ENCODE measurements at places on chromosomes 16 and 17.
A peak's percentile ranks its signal among the peaks of the same experiment; 100 is the strongest.

DNA sequence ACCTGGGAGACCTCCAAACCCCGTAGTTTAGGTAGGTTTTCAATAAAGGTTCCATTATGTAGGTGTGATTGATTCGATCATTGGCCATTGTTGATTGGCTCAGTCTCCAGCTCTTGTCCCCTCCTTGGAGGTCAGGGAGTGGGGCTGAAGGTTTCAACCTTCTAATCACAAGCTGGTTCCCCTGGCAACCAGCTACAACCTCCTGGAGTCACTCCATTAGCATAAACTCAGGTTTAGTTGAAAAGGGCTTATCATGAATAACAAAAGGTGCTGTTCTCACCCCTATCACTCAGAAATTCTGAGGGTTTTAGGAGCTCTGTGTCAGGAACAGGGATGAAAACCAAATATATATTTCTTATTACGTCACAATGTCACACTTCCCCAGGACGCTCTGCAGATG is 28.5 kb downstream of the TMEM132E start:
- DNase-seq: no peak

DNA sequence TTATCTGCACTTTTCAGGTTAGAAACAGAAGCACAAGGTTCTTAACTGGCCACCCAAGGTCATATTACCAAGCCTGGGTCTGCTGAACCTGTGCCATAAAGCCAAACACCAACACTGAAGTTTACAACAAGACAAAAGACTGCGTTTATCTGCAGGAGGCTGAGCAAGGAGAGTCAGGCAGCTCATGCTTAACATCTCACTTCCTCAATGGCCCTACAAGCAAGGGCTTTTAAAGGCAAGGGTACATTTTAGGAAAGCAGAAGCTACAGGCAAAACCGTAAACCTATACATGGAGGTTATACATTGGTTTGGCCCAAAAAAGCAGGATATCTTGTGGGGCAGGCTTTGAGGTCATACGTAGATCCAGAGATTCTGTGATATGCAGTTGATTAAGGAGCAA is 91.2 kb downstream of the GNAO1 start:
- DNase-seq: no peak

- no peak for DNase-seq
Observed at GRCh38 chr16:2142942-2143877, 5.2 kb upstream of the RAB26 start.

DNA sequence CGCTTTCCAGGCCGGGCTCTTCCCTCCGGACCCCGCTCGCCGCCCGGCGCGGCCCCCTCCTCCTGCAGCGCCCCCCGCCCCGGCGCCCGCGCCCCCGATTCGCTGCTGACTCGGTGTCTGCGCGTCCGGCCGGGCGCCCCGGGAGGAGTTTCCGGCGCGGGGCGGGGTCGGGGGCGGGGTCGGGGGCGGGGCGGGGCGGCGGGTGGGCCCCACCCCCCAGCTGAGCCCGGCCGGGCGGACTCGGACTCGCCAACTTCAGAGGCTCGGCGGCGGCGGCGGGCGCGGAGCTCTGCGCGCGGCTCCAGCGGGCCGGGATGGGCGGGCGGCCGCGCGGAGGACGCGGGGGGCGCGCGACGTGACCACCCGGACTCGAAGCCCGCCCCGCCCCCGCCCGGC is at the start of gene METRNL:
TSS of gene METRNL (plus strand) at position 258 of the 396 bp plus-strand sequence. CDS start 207 bp downstream, outside the sequence.
- DNase-seq: no peak

DNA sequence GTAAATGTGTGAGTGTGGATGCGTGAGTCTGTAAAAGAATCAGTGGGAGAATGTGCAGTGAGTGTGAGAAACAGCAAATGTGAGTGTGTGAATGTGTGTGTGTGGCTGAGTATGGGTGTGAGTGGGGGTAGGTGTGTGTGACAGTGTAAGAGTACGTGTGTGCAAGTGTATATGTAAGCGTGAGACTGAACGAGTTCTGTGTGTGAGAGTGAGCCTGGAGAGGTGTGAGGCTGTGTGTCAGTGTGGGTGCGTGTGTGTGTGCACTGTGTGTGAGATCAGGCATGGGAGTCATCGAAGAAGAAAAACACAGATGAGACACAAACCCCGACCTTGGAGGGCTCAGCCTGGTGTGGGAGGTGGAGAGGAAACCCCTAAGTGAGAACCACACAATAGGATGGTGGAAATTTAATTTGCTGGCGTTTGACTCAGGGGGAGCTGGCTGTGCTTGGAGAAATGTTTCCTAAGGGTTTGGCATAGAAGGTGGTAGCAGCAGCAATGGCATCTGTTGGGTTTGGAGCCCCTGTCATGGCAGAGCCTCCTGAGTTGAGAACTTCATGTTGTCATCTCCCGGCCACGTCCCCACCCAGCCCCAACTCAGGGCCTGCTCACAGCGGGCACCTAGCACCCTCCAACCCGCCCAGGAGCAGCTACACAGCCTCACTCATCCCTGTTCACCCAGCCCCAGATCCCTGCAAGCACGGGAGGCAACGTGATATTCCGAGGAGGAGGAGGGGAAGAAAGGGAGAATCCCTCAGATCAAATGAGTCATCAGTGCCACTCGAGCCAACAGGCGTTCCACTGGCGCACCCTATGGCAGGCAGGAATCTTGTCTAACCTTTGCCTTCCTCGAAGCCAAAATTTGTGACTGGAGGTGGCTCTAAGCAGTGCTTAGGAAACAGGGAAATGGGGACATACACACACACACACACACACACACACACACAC is 14.3 kb upstream of the NUBP1 start:
- no peak for DNase-seq

GRCh38 chr16:9607515-9608230 is 516.2 kb downstream of the HAPSTR1 start:
- DNase-seq: no peak

DNA sequence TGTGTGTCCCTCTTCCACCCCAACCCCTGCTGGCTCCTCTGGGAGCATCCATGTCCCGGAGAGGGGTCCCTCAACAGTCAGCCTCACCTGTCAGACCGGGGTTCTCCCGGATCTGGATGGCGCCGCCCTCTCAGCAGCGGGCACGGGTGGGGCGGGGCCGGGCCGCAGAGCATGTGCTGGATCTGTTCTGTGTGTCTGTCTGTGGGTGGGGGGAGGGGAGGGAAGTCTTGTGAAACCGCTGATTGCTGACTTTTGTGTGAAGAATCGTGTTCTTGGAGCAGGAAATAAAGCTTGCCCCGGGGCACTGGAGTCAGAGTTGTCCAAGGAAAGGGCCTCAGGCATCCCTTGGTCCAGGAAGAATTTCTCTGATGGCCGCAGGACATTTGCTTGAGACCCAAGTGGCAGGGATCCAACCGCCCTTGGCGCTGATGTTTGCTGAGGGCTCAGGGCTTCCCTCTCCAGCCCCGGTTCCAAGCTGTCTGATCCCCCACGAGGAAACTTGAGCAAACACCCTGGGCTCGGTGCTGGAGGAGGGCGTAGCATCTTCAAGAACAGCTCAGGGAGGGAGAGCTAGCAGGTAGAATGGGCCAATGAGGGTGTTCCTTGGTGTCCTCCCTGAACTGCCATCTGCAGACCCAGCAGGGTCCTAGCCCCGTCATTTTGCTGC is 4.5 kb downstream of the NXPH3 start:
- no peak for DNase-seq

- no peak for DNase-seq
Observed at GRCh38 chr17:71488851-71489250, 632.0 kb upstream of the SOX9 start.

DNA sequence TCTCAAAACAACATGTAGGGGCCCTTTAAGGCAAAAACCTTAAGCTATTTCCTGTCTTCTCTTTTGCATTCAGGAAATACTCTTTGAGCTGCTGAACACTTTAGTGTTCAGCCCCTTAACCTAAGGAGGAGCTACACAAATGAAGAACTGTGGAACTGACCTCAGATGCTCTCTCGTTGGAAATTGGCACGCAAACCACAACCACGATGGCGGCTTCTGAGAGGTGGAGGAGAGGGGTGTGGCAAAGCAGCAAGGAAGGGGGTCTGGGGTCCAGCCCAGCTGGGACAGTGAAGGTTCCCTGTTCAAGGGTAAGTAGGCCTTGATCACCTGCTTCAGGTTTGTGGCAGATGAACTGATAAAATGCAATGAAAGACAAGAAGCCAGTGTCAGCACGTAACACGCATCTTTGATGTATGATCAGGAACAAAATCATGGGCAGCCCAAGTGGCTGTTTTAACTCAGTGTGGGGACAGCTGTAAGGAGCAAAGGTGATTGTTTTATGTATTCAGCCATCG is 291.6 kb upstream of the TNRC6C start:
- no peak for DNase-seq

DNA sequence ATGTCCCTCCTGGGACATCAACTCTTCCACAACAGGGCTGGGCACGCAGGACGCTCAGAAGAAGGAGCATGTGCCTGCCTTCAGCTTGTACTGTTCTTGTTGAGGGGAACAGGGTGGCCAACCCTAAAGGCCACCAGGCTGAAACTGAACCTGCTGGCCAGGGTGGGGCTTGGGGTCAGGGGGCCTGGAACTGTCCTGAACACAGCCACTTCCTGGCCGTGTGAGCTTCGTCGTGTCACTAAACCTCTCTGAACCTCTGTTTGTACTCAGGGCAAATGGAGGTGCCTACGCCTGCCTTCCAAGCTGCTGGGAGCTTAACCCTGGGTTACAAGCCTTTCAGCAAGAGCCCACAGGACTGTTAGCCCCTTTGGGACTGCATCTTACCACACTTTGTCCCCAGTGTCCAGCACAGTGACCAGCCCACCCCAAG is 6.7 kb downstream of the ARHGAP27 start:
- no peak for DNase-seq

DNA sequence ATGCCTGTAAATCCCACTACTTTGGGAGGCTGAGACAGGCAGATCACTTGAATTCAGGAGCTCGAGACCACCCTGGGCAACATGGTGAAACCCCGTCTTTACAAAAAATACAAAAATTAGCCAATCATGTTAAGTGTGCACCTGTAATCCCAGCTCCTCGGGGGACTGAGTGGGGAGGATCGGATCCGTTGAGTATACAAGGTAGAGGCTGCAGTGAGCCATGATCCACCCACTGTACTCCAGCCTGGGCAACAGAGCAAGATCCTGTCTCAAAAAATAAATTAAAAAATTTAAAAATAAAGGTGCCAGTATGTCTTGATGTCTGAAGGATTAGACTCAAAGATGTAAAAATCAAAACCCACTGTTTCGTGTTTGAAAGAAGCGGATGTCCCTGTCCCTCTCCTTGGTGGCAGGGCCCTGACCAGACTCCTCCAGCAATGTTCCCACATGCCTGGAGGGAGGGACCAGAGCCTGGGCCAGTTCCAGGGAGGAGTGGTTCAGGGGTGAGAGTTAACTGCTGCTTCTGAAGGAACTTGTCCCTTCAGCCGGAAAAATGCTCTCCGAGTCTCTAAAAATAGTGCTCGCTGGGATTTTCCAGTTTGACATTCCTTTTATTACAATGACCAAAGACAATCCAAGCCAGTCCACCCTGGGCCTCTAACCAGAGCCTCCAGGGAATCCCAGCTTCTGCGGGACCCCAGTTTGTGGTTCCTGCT is 9.4 kb upstream of the CMTM4 start:
- no peak for DNase-seq

- DNase-seq: no peak
Observed at GRCh38 chr16:78490847-78491246, 391.4 kb downstream of the WWOX start.

GRCh38 chr17:2796164-2797125 is at the start of gene RAP1GAP2:
RAP1GAP2 (plus strand) TSS chr17:2796438; CDS start chr17:2796528, 90 bp downstream.
- DNase-seq: no peak

- no peak for DNase-seq
Observed at GRCh38 chr17:52681480-52681879, 523.0 kb upstream of the CA10 start.

DNA sequence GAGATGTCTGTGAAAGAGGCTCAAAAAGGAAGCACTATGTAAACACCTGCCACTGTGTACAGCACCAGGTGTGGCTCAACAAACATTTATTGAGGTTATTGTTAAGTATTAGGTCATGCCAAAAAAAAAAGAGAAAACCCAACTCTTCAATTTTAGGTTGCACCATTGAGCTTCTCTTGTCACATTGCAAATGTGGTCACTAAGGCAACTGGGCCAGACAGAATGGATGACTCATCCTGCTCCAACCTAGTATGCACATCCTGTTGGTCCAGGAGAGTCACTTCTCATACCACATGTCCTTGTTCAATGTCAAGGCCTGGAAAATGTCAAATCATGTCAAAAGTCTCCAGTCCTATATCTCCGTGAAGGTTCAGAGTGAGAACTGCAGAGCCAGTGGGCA is 25.0 kb downstream of the HOXB1 start:
- DNase-seq: peak; percentile 63

DNA sequence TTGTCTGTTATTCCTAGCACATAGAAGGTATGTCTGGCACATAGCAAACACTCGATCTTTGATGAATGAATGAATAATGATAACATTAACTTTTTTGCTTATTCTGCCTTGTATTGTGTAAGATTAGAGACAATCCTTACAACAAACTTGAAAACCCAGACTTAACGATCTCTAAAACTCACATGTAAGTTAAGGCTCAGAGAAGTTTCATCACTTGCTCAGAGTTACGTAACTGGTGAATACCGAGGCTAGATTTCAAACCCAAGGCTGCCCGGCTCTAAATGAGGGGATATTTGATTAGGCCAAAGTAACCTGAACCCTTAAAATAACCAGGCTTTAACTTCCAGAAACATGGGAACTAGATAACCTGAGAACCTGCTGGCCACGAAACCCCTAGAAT is 22.3 kb downstream of the CAPNS2 start:
- no peak for DNase-seq

- no peak for DNase-seq
Observed at GRCh38 chr17:70006159-70006558, 68.9 kb upstream of the KCNJ16 start.

DNA sequence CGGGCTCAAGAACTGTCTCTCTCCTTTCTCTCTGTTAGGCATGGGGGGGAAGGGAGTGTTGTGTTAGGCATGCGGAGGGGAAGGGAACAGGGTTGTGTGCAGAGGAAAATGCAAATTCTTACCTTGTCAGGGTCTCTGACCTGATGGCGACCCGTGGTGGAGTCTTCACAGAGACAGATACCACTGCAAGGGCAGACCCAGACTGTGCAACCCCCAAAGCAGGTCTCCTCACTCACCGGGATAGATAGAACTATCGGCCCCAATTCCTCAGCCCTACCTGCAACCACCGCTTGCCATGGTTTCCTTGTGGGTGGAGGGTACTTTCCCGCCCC is 9.6 kb upstream of the MPP2 start:
- no peak for DNase-seq

DNA sequence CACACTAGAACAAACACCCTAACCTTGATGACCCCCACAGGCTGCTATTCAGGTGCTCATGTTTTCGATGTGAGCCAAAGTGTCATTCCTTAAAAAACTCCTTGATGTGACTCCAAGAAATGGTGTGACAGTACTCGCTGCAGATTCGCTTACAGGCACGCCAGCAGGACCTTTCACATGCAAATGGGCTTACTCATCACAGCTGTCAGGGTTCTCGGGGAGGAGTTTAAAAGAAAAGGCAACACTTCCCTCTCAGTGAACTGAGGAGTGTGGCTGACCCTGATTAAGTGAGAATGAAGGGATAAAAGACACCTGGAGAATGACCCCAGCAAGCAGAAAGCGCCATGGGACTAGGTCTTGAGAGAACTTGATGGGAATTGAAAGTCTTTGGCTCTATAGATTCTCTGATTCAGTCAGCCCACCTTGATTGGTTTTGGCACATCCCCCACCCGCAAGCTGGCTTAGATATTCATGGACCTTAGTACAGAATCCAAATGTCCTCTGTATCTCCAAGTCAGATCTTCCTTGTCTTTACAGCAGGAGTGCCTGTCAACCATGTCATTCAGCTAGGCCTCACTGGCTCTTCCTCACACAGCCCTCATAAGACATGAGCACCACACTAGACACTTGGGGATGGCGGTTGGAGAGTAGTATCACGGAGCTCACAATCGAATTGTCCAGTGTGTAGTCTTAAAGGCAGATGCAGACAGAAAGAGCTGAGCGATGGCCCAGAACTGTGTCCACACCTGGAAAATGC is 82.6 kb downstream of the HIC1 start:
- DNase-seq: no peak

- no peak for DNase-seq
Observed at GRCh38 chr17:35856603-35857002, 12.1 kb downstream of the HEATR9 start.
